ENCODE measurements at places on chromosomes 12 and 14.

GRCh38 chr12:12442548-12443071, 85.7 kb downstream of the BORCS5 start:
- DNase-seq, result peak; percentile 78

DNA sequence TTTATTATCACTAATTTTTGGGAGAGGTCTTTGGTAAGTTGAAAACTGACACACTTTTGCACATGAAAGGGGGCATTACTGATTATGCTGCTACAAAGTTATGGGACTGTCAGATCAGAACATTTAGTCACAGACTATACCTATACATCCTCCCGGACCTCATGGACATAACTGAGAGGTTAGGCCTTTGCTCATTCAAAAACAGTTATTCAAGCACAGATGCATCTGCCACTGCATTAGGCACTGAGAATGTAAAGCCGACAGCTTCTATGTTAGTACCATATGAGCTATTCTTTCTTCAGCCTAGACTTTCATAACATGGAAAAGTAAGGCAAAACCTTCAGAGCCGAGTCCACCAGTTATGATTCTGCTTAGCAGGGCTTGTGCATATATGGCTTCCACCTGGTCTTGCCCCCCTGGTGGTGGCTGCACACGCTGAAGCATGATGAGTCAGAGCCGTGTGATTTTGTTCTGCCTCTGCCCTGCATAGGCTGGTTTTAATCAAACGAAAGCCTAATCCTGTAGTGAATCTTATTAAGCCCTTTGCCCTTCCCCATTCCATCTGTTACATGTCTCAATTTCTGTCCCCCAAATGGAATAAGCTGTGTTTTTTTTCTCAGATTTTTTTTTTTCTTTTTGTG, 21.8 kb upstream of the RNU6-8 start:
- DNase-seq, result peak; percentile 80

DNA sequence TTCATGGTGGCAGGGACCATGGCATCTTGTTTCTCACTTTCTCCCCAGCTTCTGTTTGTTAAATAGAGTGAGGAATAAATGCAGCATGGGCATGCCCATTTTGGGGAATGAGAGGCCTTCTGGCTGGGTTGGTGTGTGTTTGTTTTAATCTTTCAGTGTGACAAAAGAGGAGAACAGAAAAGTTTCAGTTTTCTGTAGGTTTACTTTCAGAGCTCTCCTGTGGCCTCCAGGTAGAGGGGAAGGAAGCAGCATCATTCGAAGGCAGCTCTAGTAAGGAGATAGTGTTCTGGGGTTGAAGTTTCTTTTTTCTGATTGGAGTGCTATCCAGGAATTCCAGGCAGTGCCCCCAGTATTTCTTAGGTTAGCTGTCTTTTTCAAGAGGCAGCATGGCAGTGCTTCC, 15.3 kb downstream of the MSRB3 start:
- no peak for DNase-seq

GRCh38 chr14:22614240-22614799, 16.2 kb downstream of the ABHD4 start:
- DNase-seq, result peak; percentile 98

DNA sequence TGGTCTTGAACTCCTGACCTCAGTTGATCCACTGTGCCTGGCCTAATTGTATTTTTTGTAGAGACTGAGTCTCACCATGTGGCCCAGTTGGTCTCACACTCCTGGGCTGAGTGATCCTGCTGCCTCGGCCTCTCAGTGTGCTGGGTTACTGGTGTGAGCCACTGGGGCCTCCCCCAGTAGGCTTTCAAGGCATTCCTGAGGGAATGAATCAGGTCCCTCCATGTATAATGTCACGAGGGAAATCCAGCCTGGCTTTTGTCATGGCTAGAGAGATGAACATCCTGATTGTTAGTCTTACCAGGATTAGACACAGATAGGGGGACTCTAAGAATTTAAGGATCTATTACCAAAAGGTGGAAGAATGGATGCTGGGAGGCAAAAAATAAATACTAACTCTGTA, 51.9 kb downstream of the CPSF2 start:
- DNase-seq, result peak; percentile 58

GRCh38 chr12:93229494-93230325, 148.0 kb upstream of the NUDT4 start:
- peak; percentile 92 for DNase-seq

GRCh38 chr12:45279931-45280830, 64.3 kb downstream of the ANO6 start:
- DNase-seq, result no peak

Measured in fibroblast of villous mesenchyme (primary cell).